ENCODE measurements at places on chromosomes 4 and X. TPM values are rescaled to one million over a fixed set of nuclear protein-coding genes. Genes with fewer than 3 reads are reported as not detected.
A peak's percentile ranks its signal among the peaks of the same experiment; 100 is the strongest.

The OPHN1 gene
- total RNA-seq, result 50.8 TPM

The KCNE5 gene
- 1.9 TPM for total RNA-seq

The PDCL2 gene
- not detected for total RNA-seq

The SPANXD gene
- total RNA-seq, result not detected

The ERAS gene
- total RNA-seq, result not detected

The WWC2 gene
- 15.1 TPM for total RNA-seq

The STK32B gene
- total RNA-seq, result 25.9 TPM

The TMEM31 gene
- total RNA-seq, result not detected

The TEX13B gene
- total RNA-seq, result not detected

The CYLC1 gene
- total RNA-seq, result 0.31 TPM

DNA sequence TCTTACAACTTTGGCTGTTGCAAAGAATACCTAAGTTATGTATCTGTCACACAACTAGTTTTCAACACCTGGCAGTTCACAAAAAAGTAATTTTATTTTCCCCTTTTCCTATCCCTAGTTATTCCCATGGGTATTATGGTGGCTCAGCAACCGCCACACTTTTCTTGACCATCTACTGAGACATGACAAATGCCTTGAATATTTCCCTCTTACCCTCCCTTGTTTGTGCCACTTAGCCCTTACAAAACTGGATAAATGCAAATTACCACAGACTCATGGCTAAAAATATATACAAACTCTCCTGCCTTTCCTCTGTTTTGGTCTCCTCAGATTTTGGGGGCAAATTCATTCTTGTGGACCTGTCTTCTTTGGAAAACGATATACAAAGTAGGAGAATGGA, 72.1 kb downstream of the AMOT start:
- DNase-seq, result no peak

- DNase-seq, result no peak
Observed at GRCh38 chr4:142539796-142540482, 306.2 kb downstream of the INPP4B start.

DNA sequence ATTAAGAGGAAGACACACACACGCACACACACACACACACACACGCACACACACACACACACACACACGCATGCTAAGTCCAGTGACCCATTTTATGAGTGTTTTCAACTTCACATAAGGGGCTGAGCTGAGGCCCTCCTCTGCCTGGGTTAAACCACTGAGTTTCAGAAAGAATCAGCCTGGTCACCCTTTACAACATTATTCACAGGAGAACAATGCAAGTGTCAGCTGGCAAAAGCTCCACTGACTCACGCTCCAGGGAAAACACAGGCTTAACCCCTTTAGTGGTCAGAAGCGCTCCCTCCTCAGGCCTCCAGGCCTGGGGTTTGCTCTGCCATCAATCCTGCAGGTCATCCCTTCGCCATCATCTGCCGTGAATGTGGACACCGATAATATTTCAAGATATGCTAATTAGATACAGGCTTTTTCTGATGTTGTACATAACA, 46.9 kb downstream of the ACOX3 start:
- peak; percentile 54 for DNase-seq

GRCh38 chr4:4704267-4704666, 155.2 kb upstream of the MSX1 start:
- no peak for DNase-seq

GRCh38 chr4:8376361-8377102, 64.0 kb downstream of the ACOX3 start:
- no peak for DNase-seq

GRCh38 chr4:3711183-3712111, 54.7 kb upstream of the ADRA2C start:
- no peak for DNase-seq

DNA sequence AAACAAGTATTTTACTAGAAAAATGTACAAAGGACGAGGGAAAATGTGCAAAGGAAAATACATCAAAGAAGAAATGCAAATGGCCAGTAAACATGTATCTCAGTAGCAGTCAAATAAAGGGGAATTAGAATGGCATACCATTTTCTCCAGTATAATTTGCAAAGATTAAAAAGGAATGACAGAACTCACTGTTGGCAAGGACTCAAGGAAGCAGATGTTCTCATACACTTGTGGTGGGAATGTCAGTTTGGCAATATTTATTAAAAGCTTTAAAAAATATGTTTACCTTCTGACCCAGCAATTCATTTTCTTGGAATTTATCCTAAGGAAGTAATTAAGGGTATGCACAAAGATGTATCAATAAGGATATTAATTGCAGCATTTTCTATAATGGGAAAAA, 7.6 kb downstream of the CLCN5 start:
- no peak for DNase-seq

GRCh38 chr4:123398066-123398852, 1.7 kb downstream of the SPRY1 start:
- DNase-seq, result peak; percentile 56

DNA sequence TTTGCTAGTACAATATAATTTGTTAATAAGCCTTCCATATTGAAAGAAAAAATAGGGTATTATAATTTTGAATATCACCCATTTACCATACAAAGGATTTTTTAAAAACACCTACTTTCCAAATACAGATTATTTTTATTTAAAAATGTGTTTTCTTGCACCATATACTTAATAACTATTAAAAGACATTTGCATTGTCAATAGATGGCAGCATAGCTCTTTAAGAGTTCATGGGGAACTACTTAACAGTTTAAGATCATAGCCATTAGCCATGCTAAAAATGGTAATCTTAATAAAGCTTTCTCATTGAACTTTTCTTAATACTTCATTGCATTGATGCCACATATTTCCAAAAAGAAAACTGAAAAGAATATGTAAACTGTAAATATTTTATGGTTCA, 1995.9 kb downstream of the C4orf33 start:
- DNase-seq, result no peak

DNA sequence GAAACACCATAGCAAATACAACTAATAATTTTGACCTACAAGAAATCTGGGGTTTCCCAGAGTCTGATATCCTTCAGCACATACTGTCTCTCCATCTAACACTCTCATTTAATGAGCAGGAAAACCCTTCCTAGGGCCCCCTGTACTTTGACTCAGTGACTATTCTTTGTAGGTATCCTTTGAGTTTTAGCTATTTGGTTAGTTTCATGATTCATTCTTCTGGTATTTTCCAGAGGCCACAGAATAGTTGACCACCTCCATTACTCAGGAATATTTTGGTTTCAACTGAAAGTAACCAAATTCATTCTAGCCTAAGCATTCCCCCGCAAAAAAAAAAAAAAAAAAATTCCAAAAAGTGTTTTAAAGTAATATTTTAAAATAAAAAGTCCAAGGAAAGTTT, 140.0 kb downstream of the IDS start:
- DNase-seq, result no peak

DNA sequence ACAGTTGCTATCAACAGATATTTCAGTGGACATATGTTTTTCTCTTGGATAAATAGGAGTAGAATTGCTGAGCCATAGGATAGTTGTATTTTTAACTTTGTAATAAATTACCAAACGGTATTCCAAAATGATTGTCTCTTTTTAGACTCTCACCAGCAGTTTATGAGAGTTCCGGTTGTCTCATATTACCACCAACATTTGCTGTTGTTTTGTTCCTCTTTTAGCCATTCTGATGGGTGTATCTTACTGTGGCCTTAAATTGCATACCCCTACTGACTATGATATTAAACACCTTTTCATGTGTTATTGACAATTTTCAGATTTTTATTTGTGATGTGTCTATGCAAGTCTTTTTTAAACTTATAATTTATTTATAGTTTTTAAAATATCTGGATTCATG, 39.7 kb downstream of the SNX25 start:
- no peak for DNase-seq

DNA sequence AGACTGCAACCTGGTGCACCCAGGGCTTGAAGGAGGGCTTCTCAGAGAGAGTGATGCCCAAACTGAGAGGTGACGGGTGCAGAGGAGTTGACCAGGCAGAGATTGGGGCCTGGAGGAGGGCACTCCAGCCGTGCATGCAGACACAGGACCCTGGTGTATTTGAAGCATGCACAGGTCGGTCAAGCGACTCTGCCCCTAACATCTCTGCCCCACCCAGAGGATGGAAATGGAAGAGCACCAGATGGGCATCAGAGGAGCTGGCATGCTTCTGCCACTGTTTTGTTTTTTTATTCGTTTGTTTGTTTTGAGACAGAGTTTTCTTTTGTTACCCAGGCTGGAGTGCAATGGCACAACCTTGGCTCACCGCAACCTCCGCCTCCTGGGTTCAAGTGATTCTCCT, 320.9 kb downstream of the EVC2 start:
- no peak for DNase-seq
